ENCODE measurements at places on chromosomes 5 and 9.

- DNase-seq: no peak
Observed at GRCh38 chr5:148427370-148428042, 43.7 kb downstream of the FBXO38 start.

GRCh38 chr5:89200899-89201298 lies 317.9 kb upstream of the MEF2C start:
- DNase-seq: no peak

DNA sequence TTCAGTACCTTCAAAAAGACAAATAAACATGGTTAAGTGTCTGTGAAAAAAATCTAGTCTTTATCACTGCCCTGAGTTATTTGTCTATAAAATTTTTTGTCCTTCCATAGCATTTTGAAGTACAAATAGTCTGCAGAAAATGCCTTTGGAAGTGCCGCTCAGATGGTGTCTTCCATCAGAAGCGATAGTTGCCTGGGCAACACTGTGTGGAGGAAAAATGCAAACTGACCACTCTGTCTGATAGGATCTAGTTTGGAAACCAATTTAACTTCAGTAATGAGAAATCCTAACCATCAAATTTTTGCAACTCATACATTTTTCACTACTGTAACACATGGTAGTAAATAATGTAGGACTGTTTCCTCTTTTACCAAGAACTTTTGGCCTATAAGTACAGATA lies 449.9 kb downstream of the PRELID2 start:
- DNase-seq: no peak

DNA sequence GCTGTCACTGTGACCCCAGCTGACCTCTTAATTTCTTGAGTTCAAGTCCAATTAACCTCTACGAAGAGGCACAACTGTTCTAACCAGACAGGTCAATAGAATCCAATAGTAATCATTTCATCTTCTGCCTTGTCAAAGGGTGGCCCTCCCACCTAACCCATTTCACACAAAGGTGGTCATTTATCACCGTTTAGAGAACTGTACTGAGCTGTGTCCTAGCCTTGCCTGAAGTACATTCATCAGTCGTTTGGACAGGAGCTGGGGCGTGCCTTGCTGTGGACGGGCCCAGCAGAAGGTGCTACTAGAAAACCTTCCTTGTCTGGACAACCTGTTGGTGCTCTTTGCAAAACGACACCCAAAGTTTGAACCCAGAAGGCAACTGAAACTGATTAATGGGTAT lies 605.4 kb downstream of the ISL1 start:
- no peak for DNase-seq

DNA sequence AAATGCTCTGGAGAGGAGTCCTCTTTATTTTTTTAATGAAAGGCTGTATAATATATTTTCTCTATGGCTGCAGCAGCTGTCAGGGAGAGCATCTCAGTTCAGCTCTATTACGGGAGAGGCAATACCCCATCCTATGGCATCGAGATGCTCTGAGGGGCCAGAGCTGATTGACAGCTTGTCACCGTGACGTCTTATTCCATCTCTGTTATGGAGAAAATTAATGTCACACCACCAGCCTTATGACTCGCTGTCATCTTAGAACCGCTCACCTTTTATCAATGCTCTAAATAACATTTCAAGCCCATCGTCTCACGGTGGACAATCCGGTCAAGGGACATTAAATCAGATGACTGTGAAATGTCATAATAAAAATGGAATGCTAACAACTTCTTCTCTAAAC lies 273.5 kb downstream of the SLF1 start:
- DNase-seq: no peak

- DNase-seq: no peak
Observed at GRCh38 chr5:32197032-32197431, 22.9 kb upstream of the GOLPH3 start.

DNA sequence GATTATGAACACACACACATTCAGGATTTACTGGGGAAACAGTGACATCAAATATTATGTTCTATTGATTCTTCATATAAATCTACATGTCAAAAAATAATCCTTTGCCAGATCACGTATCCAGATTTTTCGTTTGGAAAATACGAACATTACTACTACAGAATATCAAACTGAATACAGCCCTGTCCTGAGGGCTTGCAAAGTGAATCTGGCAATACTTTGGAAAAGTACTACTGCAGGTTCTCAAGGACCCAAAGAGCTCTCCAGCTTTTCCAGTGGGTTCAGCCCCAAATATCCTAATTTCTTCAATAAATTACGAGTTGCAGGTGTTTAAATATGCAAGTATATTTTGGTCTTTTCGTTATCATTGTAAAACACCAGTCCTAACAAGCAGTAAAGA lies 411 bp upstream of the NDUFS4 start:
- DNase-seq: no peak

GRCh38 chr9:137236238-137236935 lies 4.7 kb upstream of the TUBB4B start:
- DNase-seq: peak; percentile 72

GRCh38 chr5:154811653-154812465 lies 38.5 kb downstream of the FAXDC2 start:
- peak; percentile 56 for DNase-seq

DNA sequence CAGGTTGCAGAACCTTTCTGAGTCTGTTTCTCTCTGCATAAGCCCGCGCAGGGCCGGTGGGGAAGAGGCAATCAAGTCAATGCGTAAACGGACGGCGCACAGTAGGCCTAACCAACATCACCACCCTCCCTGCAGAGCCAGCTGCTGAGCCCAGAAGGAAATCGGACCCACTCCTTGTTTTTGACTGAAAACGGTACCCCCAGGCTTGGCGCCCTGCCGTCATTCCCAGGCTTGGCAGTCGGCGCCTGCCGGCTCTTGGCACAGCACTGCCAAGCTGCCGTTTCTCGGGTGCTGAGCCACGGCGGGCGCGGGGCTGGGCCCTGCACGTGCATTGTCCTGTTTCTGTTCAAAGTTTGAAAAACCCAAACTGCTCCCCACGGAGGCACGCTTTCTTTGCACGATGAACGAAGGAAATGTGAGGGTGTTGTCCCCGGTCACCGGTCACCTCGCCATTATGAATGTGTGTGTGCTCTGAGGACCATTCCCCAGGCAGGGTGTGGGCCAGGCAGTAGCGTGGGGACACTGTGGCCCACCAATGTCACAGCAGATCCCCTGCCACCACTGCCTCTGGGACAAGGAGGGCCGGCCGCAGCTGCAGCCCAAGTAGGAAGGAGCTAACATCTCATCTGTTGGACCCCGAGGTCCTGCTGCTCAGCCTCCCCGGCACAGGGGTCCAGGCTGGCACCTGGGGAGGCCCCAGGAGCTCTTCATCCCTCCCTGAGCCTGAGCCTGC lies 20.1 kb downstream of the FIBCD1 start:
- DNase-seq: no peak

DNA sequence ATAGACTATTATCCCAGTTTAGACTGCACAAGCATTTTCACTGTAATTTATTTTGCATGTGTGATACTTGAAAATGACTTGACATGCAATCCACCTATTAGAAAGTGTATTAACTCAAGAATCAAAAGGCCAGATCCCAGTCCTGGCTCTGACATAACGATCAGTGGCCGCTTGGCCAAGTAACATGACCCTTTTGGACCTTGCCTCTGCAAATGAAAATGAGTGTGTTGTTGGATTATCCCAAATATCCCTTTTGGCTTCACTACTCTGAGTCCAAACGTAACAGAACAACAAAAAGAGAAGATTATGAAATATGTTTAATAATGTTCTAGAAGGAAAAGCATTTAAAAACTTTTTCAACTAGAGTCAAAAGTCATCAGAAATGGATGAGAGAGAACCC lies 19.0 kb downstream of the DMGDH start:
- peak; percentile 40 for DNase-seq

Data from muscle of arm (tissue), 14 donors.